ENCODE measurements at places on chromosomes 12 and 14.

DNA sequence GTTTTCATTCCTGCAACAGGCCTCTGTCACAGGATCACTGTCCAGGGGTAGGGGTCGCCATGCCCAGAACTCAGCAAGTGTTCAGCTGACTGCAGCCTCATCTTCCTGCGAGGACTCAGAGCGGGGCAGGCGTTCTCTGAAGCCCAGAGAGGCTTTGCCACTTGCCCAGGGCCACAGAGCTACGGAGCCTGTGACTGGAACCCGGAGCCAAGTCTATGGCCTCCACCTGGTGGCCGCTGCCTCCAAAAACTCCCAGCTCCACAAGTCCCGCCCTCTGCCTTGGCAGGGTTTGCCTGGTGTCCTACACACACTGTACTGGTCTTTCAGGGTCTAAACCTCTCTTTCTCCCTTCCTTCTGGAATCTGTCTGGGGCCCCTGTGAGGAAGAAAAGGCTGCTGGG lies 8.7 kb upstream of the PPP1R13B start:
- DNase-seq, result no peak

DNA sequence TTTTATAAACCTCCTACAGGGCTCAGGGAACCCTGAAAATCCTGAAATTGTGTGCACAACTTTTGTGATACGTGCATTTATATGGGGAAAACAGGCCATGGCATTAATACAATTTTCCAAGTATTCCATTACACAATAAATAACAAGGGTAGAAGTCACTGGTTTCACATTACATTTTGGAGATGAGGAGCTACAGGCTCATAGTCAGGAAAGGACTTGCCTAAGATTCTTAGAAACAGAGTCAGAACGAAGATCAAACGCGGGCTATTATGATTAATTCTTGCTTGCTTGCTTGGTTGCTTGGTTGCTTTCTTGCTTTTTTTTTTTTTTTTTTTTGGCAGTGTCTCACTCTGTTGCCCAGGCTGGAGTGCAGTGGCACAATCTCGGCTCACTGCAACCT lies 16.7 kb downstream of the NOS1 start:
- no peak for DNase-seq

GRCh38 chr12:91056488-91056887 lies 1.3 kb downstream of the KERA start:
- DNase-seq, result no peak

GRCh38 chr12:112239881-112240280 lies 114.5 kb downstream of the TRAFD1 start:
- DNase-seq, result no peak

Data from stimulated activated CD4-positive, alpha-beta T cell treated with anti-CD3 and anti-CD28 coated beads, Interleukin-15, amount 100 ng/mL, for 1 hour (primary cell).